RPMI7951 (cell line): ENCODE measurements at places on chromosomes 3 and 15. TPM values are rescaled to one million over a fixed set of nuclear protein-coding genes. Genes with fewer than 3 reads are reported as not detected.

MEGF11 gene
- not detected in 2 replicates for total RNA-seq

- peak; percentile 47 for DNase-seq
Observed at GRCh38 chr3:52792961-52793695, 1.5 kb upstream of the ITIH3 start.

DNA sequence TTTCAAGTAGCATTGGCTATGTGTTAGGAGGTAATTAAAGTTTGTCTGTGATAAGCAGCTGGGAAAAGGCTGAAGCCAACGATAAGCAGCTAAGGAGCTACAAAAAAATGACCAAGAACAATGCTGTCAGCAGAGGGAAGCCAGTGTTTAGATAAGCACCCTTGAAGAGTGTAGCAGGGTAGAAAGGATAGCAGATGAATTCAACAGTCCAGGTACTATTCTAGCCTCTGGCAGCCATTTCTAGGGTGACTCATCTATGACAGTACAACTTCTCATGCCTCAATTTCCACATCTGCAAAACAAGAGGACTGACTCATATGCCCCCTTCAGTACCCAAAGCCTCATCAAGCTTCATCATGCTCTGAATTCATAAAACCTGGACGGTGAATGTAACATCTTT lies 617.6 kb upstream of the UBE2E2 start:
- peak; percentile 58 for DNase-seq

DNA sequence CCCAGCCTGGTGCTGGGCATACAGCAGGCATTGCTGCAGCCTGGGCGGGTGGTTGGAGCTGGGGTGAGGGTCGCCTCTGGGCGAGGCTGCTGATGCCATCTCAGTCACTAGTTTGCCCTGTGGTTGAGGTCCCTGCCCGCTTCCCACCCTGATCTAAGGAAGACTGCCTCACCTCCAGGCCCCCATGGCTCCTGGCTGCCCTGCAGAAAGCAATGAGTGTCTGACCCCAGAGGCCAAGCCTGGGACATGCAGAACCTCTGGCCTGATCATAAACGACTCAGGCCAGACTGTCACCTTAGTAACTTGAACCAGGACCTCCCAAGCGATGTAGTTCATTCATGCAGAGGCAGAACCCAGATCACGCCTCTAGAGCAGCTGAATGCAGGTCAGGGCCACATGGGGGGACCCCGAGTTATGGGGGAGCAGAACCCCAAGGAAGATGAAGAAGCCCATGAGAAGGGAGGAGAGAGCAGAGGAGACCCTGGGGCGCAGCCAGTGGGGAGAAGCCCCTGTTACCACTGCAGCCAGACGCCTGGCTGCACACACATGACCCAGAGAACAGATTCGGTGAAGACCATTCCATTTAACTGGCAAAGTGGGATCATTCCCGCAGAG lies 213.9 kb downstream of the TBC1D2B start:
- no peak for DNase-seq

- no peak for DNase-seq
Observed at GRCh38 chr3:492586-493316, 296.2 kb downstream of the CHL1 start.
